ENCODE measurements at places on chromosomes 2 and 18.

DNA sequence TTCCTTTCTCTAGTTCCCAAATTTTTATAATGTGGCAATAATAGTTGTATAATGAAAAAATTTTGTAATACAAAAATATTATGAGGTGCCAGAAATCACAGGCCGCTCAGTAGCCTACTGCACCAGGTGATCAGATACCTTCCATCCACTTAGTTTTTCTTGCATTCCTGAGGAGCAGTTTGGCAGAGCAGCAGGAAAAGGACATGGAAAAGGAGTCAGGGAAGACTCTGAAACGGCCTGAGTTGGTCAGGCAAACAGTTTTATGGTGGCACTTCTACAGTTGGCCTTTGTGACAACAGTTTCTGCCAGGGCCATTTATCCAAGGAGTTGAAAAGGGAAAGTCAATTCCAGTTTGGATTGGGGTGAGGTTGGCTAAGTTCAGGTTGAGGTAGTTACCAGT lies 165.4 kb upstream of the ALPP start:
- no peak for DNase-seq

DNA sequence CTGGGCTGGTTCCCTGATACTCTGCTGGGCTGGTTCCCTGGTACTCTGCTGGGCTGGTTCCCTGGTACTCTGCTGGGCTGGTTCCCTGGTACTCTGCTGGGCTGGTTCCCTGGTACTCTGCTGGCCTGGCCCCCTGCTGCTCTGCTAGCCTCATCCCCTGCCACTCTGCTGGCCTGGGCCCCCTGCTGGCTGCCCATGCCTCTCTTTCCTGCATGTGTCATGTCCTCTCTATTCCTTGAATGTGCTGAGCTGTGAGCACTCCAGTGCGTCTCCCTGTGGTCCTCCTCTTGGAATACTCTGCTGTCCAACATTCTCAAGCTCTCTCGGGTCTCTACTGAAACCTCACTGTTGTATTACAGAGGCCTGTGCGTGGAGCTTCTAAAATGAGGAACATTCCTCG lies 216.3 kb downstream of the RNF144A start:
- no peak for DNase-seq

- no peak for DNase-seq
Measured at GRCh38 chr2:165675551-165675968, 118.5 kb downstream of the GALNT3 start.

DNA sequence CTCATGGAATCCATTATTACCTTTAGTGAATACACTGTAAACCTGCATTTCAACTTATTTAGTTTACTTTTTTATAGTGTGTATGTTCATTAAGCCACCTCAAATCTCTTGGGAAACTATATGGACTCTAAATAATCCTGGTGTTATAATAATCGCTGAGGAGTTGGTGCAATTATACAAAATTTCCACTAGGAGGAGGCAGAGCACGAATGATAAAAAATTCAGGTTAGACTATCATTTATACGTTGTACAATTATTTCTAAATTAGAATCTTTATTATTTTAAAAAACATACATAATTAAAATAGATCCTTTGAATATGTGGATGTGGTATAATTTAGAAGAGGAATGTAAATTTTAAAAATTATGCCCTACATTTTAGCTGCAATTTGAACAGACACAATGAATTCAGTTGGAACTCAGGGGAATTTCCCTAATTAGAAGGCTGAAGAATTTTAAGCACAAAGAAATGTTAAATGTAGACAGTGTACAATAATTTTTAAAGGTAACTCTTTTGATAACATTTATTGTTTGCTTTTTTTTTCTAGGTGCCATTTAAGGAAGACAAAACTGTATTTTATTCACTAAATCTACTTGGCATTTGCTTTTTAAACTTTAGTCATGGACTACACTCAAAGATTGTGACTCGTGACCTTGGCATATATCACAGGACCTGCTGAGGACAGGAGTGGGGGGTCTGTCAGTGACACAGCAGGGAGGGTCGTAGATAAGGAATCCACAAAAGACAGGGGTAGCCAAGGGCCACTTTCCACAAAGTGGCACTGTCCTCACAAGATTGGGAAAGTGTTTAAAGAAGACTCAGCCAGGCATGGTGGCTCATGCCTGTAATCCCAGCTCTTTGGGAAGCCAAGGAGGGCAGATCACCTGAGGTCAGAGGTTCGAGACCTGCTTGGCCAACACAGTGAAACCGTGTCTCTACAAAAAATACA lies 45.5 kb downstream of the RAB12 start:
- DNase-seq: no peak

DNA sequence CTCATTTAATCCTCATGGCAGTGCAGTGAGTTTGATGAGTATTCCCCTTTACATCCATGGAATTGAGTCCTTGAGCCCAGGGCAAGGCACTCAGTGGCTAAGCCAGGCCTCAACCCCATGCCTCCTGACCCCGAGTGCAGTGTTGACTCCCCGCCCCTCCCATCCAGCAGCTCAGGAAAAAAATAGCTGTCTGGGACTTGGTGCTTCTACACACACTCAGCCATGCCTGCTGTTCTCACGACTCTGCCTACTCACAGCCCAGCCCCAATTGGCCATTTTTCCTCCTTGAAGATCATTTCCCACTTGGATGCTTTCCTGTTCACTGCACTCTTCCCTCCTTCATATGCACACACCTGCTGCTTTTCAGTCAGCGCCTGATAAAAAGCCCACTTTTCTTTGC lies 8.8 kb downstream of the FOSL2 start:
- no peak for DNase-seq

- peak; percentile 68 for DNase-seq
Measured at GRCh38 chr2:11862049-11862448, 115.6 kb downstream of the LPIN1 start.
